ENCODE measurements at places on chromosomes 2 and 18. TPM values are rescaled to one million over a fixed set of nuclear protein-coding genes. Genes with fewer than 3 reads are reported as not detected.

DNA sequence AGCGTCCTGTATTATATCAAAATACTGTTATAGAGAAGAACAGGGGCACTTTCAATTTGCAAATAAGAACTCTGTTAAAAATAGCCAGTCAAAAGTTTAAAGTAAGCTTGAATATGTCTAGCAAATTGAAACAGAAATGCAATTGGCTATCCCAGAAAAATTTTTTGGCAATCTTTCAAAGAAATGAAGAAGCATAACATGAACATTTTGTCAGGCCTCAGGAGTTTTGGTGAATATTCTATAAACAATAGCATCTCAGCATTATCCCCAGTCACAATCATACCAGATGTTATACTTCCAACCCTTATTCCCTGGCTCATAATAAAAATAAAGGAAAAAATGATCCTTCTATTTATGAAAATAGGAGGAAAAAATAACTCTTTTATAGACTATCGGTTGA lies 252.4 kb downstream of the GRB14 start:
- DNase-seq, result no peak

GRCh38 chr18:45253056-45253565 lies 362.2 kb upstream of the SLC14A2 start:
- no peak for DNase-seq

GRCh38 chr2:196165016-196165415 lies 6.4 kb downstream of the STK17B start:
- DNase-seq, result no peak

GRCh38 chr18:59269563-59270119 lies 3.6 kb downstream of the RAX start:
- no peak for DNase-seq

DNA sequence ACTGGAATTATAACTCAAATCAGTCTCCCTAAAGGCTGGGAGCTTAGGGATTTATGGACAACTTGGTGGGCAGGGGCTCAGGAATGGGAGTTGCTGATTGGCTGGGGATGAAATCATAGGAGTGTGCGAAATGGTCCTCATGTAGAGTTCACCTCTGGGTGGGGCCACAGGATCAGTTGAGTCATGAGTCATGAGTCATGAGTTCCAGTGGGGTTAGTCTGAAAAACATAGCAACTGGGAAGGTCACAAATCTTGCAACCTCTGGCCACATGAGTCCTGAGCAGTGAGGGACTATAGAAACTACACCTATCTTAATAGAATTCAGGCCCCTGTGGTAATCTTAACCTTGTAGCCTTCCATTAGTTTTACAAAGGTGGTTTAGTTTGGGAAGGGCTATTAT lies 383.3 kb downstream of the RBM43 start:
- no peak for DNase-seq

DNA sequence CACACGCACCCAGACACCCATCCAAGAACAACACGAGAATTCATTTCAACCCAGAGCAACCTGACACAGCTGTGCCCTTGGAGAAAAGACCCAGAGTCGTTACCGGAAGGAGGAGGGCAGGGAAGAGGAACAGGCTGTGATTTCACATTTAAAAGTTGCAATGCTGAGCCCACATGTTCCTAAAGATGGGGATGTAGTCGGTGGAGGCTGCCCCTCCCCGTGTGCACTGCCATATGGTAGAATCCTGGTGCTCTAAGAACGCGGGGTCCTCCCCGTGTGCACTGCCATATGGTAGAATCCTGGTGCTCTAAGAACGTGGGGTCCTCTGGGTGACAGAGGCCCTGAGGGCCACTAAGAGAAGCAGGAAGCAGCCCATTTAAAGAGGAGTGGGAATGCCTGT lies 10.9 kb downstream of the MTERF4 start:
- no peak for DNase-seq

DNA sequence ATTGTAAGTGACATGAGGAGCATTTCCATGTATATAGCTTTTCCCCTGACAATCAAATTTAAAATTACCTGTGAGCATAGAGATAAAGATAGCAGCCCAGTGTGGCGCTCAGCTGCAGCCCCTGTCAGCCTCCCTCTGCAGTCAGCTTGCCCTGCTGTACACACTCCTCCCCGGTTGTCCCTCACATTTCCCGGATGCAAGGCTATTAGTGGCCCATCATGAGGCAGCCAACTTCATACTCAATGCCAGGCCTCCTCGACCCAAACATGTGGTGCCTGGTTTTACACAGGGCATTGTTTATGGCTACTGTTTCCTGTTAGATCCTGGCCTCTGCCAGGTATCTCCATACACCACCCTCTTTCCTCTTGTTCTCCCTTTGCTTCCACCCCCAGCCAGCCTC lies 116.1 kb upstream of the SH3BP4 start:
- no peak for DNase-seq

- DNase-seq, result no peak
Observed at GRCh38 chr2:143524559-143525401, 395.6 kb downstream of the ARHGAP15 start.

- peak; percentile 62 for DNase-seq
Observed at GRCh38 chr2:29113891-29114321, 1.3 kb upstream of the CLIP4 start.

The EDAR gene
- not detected for total RNA-seq

The FAM161A gene
- total RNA-seq, result 1.9 TPM

The SNRNP200 gene
- 60.3 TPM for total RNA-seq

The PSMD14 gene
- total RNA-seq, result 138 TPM

The XDH gene
- 0.05 TPM for total RNA-seq

The MYL12A gene
- total RNA-seq, result 526 TPM

The B3GNT7 gene
- total RNA-seq, result 0.10 TPM

The HK2 gene
- total RNA-seq, result 41.5 TPM

Measured in gastrocnemius medialis (tissue), 4 donors.